ENCODE measurements at places on chromosomes 4 and X.
A peak's percentile ranks its signal among the peaks of the same experiment; 100 is the strongest.

DNA sequence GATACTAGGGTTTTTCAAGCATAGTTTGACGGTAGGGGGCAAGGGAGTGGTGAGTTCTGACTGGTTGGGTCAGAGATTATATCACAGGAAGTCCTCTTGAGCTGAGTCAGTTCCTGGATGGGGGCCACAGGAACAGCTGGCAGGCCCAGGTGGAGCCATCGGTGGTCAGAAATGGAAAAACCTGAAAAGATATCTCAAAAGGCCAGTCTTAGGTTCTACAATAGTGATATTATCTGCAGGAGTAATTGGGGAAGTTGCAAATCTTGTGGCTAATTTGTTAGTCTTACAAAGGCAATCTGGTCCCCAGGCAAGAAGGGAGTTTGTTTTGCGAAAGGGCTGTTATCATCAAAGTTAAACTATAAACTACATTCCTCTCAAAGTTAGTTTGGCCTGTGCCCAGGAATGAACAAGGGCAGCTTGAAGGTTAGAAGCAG, 159.3 kb downstream of the PTCHD1 start:
- peak; percentile 33 for DNase-seq

DNA sequence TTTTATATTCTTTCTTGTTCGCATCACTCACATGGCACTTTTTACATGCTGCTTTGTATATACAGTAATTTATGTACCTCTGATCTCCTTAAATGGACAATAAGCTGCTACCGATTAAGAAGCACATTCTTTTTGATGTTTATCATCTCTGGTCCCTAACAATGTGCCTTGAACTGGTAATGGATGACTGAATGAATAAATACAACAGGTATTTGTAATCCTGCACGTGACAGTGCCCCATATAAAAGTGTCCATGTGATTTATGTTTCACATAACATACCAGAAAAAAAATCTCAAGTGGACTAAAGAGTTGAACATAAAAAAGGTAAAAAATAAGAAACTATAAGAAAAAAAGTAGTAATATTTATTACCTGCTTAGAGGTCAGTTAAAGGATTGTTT, 7.7 kb upstream of the SLAIN2 start:
- DNase-seq = no peak

DNA sequence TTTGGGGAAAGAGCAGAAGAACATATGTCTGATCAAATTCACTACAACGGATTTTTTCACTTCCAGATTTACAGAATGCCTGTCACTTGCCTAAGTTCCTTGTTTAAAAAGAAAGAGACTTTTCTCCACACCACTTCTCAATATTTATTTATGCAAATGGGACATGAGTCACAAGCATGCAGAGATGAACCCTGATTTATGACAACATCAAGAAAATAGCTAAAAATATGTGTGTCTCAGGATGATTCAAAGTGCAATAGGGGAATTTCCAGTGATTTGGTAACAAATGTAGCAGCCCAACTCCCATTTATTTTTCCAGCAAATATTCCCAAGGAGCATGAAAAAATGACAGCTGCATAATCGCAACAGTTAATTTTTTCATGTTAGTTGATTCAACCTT, 180.4 kb upstream of the FAT1 start:
- no peak for DNase-seq

DNA sequence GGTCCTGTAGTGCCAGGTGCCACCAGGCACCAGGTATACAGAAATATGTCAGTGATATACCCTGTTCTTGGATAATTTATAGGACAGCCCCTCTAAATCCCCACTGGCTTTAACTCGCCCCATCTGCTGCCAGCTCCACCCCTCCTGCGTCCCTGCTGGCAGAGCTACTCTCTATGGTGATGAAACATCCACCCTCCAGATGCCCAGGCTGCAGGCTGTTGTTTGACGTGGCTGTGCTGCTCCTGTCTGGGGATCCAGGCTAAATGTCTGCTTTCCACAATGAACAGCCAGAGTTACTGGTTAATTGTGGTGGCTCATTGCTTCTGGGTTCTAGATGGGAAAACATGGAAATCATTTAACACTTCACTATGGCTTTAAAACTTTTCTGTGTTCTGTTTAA, 12.9 kb downstream of the NHSL2 start:
- DNase-seq = peak; percentile 46

GRCh38 chr4:41360214-41360920, 103.6 kb downstream of the UCHL1 start:
- DNase-seq = peak; percentile 80

- no peak for DNase-seq
These were observed 14.2 kb upstream of the FNIP2 start for GRCh38 chr4:158754385-158755180.

All from DMS 273 treated with DMSO at 0.1 percent for 48 hours (cell line).